ENCODE measurements at places on chromosomes 3 and 15. TPM values are rescaled to one million over a fixed set of nuclear protein-coding genes. Genes with fewer than 3 reads are reported as not detected.

PSTPIP1 gene
- total RNA-seq = 0.29 TPM

DNA sequence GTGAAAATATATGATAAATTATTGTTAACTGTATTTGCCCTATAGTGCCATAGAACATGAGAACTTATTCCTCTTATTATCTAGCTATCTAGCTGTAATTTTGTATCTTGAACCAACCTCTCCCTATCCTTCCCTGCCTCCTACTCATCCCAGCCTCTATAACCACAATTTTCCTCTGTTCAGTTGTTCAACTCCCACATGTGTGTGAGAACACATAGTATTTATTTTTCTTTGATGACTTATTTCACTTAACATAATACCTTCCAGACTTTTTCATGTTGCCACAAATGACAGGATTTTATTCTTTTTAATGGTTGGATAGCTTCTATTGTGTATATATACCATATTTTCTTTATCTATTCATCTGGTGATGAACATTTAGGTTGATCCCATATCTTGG lies 85.4 kb upstream of the SUCLG2 start:
- no peak overlapping the region for H3K4me3 ChIP-seq
- H3K4me1 ChIP-seq = no peaks in the 10 kb centered on the region
- no peak for DNase-seq
- H3K36me3 ChIP-seq = no peaks in the 10 kb centered on the region

DNA sequence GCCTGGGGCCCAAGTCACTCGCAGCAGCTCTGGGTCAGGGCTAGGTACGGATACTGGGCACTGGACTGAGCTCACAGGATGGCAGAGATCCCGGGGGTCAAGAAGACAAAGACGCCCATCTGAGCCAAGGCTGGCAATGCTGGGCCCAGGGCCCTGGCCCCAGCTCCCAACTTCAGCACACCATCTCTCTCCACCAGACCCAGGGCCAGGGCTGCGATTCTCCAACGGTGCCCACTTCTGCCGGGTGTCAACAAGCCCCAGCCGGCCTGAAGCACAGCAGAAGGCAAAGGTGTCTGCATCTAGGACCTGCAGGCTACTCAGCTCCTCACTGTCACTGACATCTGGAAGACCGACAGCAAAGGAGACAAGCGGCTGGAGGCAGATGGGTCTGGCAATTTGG lies 8.6 kb downstream of the WDR73 start:
- H3K27me3 ChIP-seq = no peaks in the 10 kb centered on the region
- no peak overlapping the region for H3K4me3 ChIP-seq
- H3K4me1 ChIP-seq = no peaks in the 10 kb centered on the region
- DNase-seq = no peak
- no peak overlapping the region for H3K27ac ChIP-seq

DNA sequence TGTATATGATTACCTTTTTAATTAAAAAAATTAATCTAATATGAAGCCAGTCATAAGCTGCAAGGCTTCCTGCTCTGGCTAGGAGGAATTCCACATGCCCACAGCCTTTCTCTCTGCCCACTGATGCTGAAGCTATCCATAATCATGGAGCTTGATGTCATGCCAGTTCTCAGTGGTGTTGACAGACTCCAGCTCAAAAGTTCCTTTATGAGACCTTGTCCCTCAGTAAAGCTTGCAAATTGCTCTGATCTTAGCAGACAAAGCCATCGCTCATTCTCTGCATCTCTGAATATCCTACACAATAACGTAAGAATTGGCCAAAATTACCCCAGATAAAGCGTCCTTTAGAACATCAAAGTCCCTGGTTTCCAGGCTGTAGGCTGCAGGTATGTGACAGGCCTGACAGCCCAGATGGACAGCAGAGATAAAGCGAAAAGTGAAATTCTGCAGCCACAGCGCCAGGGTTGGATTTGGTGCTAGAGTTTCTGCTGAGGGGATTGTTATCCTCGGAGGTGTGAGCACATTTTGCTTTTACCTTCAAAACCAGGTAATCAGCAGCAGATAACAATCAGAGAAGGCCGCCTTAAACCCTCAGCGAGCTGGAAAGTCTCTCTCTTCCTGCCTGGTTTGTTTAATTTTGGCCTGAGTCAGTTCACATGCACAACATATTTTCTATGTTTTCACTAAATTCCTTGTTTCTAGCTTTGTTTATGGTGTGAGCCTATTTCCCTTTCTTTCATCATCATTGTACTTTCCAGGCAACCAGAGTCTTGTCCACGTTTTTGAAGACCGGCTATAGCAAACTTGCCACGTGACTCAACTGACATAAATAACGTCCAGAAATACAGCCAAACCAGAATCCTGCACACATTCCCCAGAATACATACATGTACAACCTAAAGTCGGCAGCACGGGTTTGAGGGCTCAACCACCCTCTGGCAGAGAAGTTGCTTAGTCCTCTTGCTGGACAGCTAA lies 36.6 kb upstream of the ALDH1A3 start:
- no peaks in the 10 kb centered on the region for H3K27me3 ChIP-seq
- H3K36me3 ChIP-seq = no peaks in the 10 kb centered on the region
- H3K27ac ChIP-seq = no peak overlapping the region
- H3K4me3 ChIP-seq = no peak overlapping the region
- peaks cover 4% of the 10 kb centered on the region for H3K4me1 ChIP-seq
- no peak for DNase-seq

DNA sequence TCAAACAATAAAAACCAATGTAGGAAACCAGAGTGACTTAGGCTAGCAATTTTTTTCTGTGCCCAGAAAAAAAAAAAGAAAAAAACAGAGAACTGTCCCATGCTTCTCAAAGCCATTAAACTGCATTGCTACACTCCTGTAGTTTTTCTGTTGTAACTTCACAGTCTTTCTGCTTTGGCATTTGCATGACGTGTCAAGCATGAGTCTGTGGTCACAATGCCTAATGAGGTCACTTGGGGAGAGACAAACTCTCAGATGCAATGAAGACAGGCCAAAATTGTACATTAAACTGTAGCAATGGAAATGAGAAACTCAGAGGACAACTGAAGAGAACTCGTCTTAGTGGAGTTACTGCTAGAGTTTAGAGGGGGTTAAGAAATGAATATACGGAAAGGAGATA lies 30.8 kb downstream of the CCDC80 start:
- peak overlapping the region; percentile 30 for H3K27ac ChIP-seq
- no peak overlapping the region for H3K4me3 ChIP-seq
- H3K27me3 ChIP-seq = no peaks in the 10 kb centered on the region
- no peak for DNase-seq
- H3K36me3 ChIP-seq = no peaks in the 10 kb centered on the region

DNA sequence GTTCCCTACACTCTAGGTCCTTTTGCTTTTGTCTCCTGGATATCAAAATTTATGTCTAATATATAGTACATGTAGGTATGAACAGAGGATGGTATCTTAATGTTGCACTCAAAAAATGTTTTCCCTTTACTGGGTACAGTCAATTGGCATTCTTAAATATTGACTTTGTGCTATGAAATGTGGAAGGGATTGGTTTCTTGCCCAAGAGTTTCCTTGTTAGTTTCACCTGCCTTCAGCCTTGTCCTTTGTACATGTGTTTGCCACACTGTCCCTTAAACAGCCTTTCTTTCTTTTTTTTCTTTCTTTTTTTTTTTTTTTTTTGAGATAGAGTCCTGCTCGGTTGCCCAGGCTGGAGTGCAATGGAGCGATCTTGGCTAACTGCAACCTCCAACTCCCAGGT lies 287.1 kb downstream of the SQOR start:
- no peaks in the 10 kb centered on the region for H3K4me1 ChIP-seq
- no peak overlapping the region for H3K27ac ChIP-seq
- H3K36me3 ChIP-seq = no peaks in the 10 kb centered on the region
- no peak for DNase-seq
- no peak overlapping the region for H3K4me3 ChIP-seq

Measured in endodermal cell (in vitro differentiated cells).